ENCODE measurements at places on chromosomes 6 and 20. TPM values are rescaled to one million over a fixed set of nuclear protein-coding genes. Genes with fewer than 3 reads are reported as not detected.

DNA sequence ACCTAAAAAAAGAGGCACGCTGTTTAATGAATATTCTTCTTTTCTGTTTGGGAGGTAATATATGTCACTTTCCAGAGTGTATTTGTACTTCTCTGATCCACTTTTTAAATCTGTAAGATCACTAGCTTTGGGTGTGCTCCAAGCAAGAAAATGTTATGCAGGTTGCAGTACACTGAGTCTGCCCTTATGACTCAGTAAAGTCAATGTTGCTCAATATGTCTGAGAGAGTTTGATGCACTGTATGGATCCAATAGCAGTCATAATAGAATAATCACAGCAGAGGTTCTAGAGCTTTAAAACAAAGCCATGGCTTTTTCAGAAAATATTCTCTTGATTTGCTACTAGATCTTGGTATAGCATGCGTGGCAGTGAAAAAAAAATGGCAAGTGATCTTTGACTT lies 525.3 kb upstream of the HTR1E start:
- no peak for DNase-seq

DNA sequence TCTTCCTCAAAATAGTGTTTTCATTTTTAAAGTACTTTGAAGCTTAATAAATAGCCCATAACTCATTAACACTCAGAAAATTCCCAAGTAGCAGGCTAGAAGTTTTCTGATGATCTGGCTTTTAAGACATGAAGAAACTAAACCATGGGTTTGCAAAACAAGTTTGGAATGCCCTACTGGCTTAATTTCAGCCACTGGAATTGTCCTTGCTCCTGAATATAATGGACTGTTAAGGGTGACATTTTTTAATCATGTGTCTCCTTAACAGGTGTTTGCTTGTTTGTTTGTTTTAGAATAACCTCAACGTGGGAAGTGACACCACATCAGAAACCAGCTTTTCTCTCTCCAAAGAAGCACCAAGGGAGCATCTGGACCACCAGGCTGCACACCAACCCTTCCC lies 49.1 kb downstream of the ISM1 start:
- no peak for DNase-seq

GRCh38 chr20:41055679-41056078 lies 27.1 kb downstream of the TOP1 start:
- no peak for DNase-seq

DNA sequence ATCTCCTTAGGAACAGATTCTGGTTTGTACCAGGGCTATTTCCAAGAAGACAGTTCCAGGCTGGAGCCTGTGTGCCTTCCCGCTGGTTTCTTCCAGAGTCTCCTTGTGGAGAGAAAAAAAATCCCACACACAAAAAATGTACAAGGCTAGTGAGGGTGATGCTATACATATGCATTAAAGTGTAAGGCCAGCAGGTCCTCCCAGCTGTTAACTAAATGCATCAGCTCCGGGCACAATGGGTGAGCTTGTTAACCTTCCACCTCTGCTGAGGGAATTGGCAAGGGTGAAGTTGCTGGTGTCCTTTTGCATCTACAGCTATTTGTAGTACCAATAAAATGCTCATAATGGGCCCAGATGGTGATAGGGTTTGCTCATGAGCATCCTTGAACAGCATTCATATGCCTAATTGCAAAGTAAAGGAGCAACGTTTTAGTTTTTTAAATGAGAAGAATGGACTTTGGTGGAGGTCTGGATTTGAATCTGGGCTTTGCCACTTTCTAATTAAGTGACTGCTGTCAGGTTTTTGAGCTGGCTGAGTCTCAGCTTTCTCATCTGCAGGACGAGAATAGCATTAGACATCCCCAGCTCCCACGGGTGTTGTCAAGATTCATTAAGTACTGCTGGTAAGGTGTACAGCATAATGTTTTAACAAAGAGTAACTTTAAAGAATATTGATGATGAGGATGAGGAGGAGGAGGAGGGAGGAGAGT lies 361.8 kb downstream of the QKI start:
- no peak for DNase-seq

DNA sequence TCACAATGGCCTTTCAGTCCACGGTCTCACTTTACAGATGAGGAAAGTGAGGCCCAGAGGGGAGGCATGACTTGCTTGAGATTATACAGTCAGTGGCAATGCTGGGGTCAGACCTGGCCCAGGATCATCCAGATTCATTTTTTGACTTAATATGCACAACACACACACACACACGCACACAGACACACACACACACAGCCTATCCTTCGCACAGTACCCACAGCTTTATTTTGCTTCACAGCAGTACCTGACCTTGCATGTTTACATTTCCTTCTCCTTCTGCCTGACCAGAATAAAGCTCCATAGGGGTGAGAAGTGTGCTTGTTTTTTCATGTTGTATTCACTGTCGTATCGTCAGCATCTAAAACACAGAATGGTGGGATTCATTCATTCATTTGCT lies 79.8 kb downstream of the VEGFA start:
- DNase-seq = no peak

DNA sequence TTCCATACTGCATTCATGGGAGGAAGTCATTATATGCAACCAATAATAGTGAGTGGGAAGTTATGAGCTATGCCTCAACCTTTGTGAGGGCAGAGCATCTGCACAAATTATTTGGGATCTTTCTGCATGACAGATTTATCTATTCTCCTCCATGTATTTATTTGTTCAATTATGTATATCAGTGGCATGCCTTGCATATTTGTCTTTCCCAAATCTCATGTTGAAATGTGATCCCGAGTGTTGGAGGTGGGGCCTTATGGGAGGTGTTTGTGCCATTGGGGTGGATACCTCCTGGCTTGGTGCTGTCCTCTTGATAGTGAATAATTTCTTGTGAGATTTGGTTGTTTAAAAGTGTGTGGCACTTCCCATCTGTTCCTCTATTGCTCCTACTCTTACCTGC lies 1246.0 kb upstream of the CITED2 start:
- no peak for DNase-seq

DNA sequence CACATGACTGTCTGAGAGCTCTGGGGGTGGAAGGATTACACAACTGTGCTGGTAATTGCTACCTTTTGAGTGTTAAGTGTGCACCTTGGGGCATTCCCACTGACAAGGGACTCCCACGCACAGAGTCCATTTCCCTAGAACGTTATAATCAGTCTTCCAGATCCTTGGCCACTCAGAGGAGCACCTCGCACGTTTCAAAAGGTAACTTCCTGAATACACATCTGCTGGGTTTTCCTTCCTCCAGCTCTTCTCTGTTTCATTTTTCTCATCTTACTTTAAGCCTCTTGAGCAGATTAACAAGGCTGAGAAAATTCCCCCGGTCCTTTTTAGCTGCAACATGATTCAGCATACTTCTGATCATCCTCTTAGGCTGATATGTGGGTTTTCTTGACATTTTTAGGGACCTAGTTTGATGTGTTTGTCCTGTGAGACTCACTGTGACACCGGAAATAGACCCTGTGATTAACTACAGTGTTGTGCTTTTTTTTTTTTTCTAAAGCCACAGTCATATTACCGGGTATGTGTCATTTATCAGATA lies 98.4 kb upstream of the DUSP22 start:
- no peak for DNase-seq

DNA sequence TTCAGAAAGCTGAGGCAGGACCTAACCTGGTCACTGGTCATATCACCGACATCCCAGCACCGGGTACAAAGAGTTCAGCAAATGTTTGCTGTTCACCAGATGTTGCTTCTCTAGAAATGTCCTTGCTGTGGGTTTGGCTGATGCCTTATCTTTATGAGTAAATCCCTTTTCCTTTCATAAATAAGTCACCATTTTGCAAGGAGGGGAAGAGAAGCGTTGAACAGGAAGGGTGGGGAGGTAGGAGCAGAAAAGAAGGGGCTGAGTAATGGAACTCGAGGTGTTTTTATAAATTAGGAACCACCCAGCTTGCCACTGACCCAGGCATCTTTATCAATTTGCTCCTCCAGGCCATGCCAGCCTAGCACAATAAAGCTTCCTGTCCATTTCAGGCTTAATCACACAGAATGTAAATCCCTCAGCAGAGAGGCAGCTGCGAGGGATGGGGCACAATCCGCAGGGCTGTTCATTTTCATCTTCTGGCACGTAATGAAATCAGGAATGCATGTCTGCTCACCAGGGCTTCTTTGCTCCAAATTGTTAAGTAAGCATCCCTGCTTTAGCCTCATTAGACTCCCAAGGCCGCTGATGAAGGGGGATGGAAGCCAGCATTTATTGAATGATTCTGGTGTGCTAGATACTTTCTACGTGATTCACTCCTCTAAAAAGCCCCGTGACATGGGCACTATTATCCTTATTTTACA lies 371.9 kb upstream of the CHD6 start:
- DNase-seq = no peak

- DNase-seq = no peak
Observed at GRCh38 chr6:42845327-42845694, 34.1 kb upstream of the RPL7L1 start.

DNA sequence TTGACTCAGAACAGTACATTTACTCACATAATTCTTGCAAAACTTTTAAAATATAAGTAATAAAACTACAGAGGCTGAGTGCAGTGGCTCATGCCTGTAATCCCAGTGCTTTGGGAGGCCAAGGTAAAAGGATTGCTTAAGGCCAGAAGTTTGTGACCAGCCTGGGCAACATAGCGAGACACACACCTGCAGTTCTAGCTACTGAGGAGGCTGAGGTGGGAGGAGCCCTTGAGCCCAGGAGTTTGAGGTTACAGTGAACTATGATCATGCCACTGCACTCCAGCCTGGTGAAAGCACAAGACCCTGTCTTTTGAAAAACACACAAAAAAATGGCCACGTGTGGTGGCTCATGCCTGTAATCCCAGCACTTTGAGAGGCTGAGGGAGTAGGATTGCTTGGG lies 21.8 kb upstream of the MYO6 start:
- no peak for DNase-seq

DNA sequence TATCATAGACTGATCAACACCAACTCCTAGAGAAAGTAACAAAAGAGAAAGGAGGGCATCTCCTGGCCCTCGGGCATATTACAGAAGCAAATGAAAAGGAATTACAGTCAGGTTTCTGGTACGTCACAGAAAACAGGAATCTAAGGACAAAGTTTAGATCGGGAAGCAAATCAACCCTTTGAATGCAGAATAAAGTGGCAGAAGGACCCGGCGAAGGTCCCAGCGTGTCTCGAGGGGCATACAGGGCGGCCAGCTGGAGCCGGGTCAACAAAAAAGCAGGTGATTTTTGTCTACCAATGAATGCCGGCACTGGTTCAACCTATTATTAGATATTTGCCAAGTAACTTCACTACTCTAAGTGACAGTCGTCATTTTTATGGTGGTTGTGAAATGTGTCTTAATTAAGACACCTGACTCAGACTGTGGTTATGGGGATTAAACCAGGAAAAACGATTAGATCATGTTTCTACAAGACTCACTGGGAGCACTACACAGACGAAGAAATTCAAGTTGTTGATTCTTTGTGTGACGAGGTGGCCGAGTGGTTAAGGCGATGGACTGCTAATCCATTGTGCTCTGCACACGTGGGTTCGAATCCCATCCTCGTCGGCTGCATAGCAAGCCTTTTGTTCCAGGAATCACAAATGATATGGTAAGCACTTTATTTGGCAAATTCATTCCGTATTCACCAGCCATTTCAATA lies 12.4 kb upstream of the ZSCAN9 start:
- DNase-seq = no peak

DNA sequence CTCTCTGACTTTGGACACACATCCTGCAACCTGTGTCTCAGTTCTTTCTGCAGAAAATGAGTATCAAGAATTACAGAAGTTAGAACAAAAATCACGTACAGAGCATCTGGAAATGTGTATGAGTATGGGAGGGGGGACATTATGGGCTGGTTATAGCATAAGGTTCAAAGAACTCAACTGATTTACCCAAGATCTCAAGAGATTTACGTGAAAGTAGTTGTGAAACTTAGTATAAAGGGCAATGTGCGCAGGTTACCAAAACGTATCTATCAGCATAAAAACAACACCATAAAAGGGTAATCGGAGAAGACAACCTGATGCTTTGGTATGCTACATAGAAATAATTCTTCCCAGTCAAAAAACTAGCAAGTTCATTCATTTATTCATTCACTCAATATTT lies 15.6 kb upstream of the DST start:
- no peak for DNase-seq

DNA sequence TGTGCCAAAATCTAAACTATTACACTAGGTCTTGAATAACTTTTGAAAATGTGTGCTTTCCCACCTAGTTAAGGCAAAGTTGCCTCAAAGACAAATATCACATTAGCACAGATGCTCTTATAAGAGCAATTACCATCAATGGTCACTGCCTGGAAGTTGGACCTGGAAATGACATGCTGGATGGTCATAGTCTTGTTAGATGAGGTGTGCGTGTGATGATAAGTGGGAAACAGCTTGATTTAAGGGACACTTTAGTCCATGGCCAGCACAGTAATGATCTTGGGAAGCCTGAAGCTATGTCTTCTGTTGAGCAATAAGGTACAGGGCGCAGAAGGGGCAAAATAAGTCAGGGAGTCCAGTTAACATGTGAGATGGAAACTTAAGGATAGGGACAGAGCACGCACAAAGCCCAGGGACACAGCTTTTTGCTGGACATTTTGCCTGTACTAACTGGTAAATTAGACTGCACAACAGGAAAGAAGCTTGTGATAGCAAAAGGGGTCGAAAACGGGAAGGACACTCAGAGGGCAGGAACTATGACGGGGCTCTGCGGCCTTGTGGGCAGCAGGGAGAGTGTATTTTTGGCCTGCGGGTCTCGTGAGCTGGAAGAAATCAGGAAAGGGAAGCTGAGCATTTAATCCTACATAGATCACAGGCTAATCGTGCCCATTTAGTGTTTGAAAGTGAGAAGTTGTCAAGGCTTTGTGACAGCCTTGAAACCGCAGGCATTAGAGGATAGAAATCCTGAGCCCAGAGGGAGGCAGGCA lies 66.7 kb upstream of the BMP2 start:
- peak; percentile 43 for DNase-seq

Gene PYGB
- polyA plus RNA-seq = 23.0 TPM

Gene GPX5
- polyA plus RNA-seq = not detected

Gene SLC52A3
- 0.35 TPM for polyA plus RNA-seq

Gene PLN
- 4.8 TPM for polyA plus RNA-seq

Gene PREX1
- 28.3 TPM for polyA plus RNA-seq

Gene RHAG
- 0.97 TPM for polyA plus RNA-seq

All from muscle of arm (tissue), 14 donors.